ENCODE measurements at places on chromosomes 1 and 21.

DNA sequence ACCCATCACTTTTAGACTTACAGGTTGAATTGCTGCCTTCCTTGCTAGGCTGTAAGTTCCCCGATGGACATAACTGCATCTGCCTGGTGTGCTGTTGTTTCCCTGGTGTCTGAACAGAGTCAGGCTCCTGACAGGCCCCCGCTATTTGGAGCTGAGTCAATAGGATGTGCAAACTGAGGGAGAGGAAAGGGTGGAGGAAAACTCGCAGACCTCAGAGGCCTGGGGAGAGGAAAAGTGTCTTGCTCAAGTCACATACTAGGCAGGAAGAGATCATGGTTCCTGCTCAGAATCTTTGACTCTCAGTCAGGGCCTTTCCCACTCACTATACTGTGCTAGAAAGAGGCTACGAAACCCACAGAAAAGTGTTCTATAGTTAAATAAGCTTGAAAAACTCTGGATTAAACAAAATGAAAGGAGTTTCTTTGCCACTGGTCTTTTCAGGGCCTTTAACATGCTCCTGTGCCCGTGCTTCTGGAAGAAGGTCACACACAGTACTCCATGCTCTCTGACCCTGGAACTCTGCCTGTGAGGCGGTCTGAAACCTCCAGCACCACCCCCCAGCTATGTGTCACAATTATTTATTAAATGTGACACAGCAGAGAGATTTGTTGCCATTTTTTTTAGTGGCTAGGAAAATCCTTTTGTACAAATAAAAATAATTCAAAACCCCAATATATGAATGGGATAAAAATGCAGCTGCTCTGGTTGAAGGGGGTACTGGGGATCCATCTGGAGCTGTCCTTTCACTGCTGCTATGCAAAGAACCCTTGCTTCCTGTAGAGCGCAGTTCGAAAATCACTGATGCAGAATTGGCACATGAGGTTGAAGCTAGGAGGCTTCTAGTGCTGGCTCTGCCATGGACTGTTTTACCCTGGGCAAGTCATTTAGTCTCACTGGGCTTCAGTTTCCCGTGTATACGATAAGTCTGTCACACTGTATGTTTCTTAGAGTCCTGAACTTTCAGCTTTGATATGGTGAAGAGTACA lies 20.1 kb upstream of the CDCP2 start:
- DNase-seq = no peak

- no peak for DNase-seq
Measured at GRCh38 chr1:57258557-57259325, 165.1 kb downstream of the DAB1 start.

DNA sequence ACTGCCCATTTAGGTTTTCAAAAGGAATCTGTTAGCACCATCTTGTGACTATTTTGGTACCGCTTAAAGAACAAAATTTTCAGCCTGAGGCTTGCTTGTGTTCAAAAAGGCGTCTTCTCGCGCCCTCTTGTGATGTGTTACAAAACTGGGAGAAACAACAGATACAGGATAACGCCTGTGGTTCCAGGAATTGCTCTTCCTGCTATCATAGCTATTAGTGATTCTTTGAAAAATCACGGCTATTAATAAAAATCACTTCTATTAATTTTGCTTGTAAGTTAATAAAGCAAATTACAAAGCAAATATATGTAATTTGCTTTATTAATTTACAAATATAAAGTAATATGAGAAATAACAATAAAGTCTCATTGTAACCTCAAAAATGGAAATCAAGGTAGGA lies 82.2 kb upstream of the ABCD3 start:
- DNase-seq = no peak

DNA sequence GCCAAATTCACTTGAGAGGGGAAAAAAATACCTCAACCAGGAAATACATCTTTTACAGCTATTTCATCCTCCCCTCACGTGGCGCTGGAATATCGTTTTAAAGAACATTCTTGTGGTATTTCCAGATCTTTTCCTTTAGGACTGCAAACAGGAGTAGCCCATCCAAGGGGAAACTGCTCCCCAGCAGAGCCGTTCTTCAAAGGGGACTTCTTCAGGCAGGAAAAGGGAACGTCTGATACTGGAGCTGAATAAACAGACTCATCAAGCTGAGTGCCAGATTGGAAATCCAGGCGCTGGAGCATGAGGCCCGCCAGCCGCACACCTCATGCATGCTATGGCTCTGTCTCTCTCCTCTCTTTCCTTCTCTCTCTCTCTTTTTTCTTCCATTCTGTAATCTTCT lies 34.0 kb upstream of the PROX1 start:
- no peak for DNase-seq

DNA sequence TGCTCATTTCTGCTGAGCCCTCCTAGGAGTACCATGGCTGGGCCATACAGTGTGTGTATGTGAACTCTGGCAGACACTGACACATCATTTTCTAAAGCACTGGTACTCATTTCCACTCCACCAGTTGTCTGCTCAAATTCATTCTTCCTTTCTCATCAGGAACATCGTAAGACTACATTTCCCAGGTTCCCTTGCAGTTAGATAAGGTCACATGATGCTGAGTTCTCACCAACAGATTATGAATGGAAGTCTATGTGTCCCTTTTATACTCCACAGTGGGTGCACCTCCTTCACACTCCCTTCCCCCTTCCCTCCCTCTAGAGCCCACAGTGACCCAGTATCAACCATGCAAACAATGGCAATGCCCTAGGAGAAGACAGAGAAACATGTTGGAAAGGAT lies 38.3 kb upstream of the PAX7 start:
- DNase-seq = no peak

GRCh38 chr1:101236516-101237228 lies at the start of gene S1PR1:
Gene S1PR1 (plus strand): TSS chr1:101237019. CDS start chr1:101238985, 1,966 bp downstream.
- peak; percentile 64 for DNase-seq

GRCh38 chr1:24186993-24187790 lies at the start of gene IFNLR1:
Gene IFNLR1 (minus strand): TSS chr1:24187289. CDS start chr1:24187248, 41 bp downstream.
- DNase-seq = peak; percentile 57

DNA sequence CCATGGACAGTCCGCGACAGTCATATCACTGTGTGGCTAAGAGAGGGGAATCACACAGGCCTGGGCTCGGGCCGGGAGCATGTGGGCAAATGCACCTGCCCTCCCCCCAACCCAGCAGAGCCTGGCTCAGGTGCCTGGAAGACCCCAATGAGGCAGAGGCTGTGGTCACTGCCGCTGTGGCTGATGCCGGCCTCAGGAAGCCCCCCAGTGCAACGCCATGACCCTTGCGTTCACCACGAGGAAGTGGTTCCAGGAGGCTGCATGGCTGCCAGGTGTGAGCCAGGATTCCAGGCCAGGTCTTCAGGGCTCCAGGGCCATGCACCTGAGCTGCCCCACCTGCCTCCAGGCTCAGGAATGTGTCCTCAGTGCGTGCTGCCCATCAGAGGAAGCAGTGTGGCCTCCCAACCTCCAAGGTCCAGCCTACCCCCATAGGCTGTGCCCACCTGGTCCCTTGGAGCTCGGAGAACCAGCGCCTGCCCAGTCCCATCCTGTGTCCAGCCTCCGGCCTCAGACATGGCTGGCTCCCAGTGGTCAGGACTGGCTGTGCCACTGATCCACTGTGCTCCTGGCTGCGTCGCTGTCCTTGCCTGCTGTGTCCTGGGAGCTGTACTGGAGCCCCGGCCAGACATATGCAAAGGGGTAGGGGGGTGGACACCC lies 8.0 kb downstream of the ARHGEF16 start:
- DNase-seq = no peak
